ENCODE measurements at places on chromosomes 6 and 20. TPM values are rescaled to one million over a fixed set of nuclear protein-coding genes. Genes with fewer than 3 reads are reported as not detected.

- no peak overlapping the region for H3K4me3 ChIP-seq
- H3K4me1 ChIP-seq, result no peaks in the 10 kb centered on the region
- no peak for DNase-seq
- no peaks in the 10 kb centered on the region for H3K27me3 ChIP-seq
- no peak overlapping the region for H3K27ac ChIP-seq
- no peaks in the 10 kb centered on the region for H3K36me3 ChIP-seq
These were observed 337.1 kb upstream of the IRAK1BP1 start for GRCh38 chr6:78530208-78530607.

DNA sequence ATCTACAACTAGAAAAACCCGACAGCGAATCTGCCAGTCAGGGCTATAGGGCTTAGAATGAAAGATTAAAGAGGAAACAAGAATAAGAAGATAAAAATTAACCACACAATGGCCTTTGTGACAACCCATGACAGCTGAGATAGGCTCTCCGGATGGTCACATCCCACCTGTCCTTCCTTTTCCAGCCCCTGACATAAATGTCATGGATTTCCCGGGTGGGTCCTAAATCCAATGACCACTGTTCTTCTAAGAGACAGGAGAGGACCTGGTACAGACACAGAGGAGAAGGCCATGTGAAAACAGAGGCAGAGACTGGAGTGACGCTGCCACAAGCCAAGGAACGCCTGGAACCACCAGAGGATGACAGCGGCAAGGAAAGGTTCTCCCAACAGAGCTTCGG lies 41.8 kb downstream of the ATXN1 start:
- peaks cover 5% of the 10 kb centered on the region for H3K4me1 ChIP-seq
- no peak overlapping the region for H3K4me3 ChIP-seq
- H3K27ac ChIP-seq, result no peak overlapping the region

DNA sequence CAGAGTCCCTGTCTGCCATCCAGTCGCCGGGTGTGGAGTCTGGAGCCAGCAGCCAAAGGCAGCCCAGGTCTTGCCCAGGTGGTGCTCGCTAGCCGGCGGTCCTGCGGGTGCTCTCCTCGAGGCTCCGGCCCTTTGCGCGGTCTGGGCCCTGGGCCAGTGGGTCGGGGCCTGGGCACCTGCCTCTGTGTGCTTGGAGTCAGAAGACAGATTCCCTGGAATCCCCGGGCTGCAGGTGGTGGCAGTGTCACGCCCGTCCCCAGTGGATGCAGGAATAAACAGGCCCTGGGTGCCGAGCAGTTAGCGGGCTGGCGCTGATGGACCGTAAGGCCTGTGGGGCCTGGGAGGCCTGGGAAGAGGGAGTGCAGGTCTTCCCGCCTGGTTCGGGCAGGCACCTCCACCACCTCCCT lies 5.3 kb downstream of the SS18L1 start:
- no peak overlapping the region for H3K27ac ChIP-seq
- no peak for DNase-seq
- no peaks in the 10 kb centered on the region for H3K27me3 ChIP-seq
- peaks cover 42% of the 10 kb centered on the region for H3K36me3 ChIP-seq

- no peak for DNase-seq
- no peak overlapping the region for H3K4me3 ChIP-seq
- no peaks in the 10 kb centered on the region for H3K36me3 ChIP-seq
- H3K27me3 ChIP-seq, result no peaks in the 10 kb centered on the region
- no peak overlapping the region for H3K27ac ChIP-seq
These were observed 117.8 kb downstream of the WDR27 start for GRCh38 chr6:169583886-169584541.

GRCh38 chr20:53974785-53975555 lies 95.4 kb downstream of the BCAS1 start:
- no peak for DNase-seq
- no peak overlapping the region for H3K27ac ChIP-seq
- H3K27me3 ChIP-seq, result no peaks in the 10 kb centered on the region
- no peaks in the 10 kb centered on the region for H3K4me1 ChIP-seq

DNA sequence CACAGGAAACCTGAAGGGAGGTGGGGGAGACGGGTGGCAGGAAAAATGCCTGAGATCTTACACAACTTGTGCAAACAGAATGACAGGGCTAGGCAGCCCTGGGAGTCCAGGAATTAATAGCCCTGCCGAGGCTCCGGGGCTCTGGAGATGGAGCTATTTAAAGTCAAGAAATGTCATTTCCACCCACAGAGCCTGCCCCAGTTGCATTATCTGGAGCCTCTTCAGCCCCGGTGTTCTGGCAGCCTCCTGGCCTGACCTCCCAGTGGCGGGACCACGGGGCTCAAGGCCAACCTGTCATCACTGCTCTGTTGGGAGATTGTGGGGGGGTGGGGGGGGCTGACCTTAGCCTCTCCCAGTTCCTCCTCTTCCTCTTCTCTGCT lies 28.5 kb upstream of the SCUBE3 start:
- H3K4me3 ChIP-seq, result no peak overlapping the region
- no peak overlapping the region for H3K27ac ChIP-seq
- H3K4me1 ChIP-seq, result peaks cover 11% of the 10 kb centered on the region
- DNase-seq, result no peak
- H3K36me3 ChIP-seq, result no peaks in the 10 kb centered on the region
- peaks cover 6% of the 10 kb centered on the region for H3K27me3 ChIP-seq

GRCh38 chr6:150372051-150372450 lies 3.2 kb downstream of the IYD start:
- peaks cover 4% of the 10 kb centered on the region for H3K4me1 ChIP-seq
- H3K36me3 ChIP-seq, result no peaks in the 10 kb centered on the region
- no peak overlapping the region for H3K4me3 ChIP-seq
- no peak for DNase-seq

DNA sequence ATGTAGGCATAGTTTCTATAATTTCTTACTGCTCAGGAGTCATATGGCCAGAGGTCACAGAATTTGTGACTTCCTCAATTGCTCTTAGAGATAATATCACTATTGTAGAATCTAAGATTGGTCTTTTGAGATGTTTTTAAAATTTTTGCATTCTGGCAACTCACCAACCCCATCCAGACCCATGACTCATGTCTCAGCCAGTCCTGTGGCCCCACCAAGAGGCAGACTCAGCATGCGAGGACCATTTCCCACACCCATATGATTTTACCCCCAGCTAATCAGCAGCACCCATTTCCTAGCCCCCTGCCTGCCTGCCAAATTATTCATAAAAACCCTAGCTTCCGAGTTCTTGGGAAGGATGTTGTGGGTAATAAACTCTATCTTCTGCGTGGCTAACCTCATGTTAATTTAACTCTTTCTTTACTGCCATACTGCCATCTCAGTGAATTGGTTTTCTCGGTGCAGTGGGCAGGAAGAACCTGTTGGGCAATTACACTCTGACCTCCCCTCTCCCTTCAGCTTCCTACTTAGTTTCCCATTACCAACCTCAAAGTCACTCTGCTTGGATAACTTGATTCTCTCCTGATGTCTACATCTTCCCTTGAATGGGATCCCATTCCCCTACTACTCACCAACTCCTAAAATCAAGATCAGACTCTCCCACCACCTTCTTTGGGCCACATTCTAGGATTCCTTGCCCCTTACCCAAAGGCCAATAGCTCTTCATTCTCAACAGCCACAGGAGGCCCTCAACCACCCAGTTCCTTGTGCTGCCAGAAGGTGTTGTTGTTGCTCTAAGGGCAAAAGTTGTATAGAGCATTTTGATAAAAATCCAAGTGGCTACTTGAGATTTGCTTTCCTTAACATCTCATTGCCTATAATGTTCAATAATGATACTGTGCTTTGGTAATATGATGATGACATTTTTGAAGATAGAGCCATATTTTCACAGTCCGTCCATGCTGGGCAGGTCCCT lies 16.2 kb upstream of the IYD start:
- no peaks in the 10 kb centered on the region for H3K27me3 ChIP-seq
- no peak for DNase-seq
- H3K4me3 ChIP-seq, result no peak overlapping the region
- H3K4me1 ChIP-seq, result no peaks in the 10 kb centered on the region

- H3K4me3 ChIP-seq, result no peak overlapping the region
- no peak overlapping the region for H3K27ac ChIP-seq
- H3K36me3 ChIP-seq, result no peaks in the 10 kb centered on the region
- no peaks in the 10 kb centered on the region for H3K4me1 ChIP-seq
- H3K27me3 ChIP-seq, result no peaks in the 10 kb centered on the region
- DNase-seq, result no peak
These were observed 685.4 kb downstream of the TENT5A start for GRCh38 chr6:81067057-81067456.

- no peaks in the 10 kb centered on the region for H3K27me3 ChIP-seq
- DNase-seq, result no peak
- no peak overlapping the region for H3K4me3 ChIP-seq
- H3K36me3 ChIP-seq, result no peaks in the 10 kb centered on the region
- no peaks in the 10 kb centered on the region for H3K4me1 ChIP-seq
These were observed 192.0 kb downstream of the ALDH8A1 start for GRCh38 chr6:134757911-134758361.

DNA sequence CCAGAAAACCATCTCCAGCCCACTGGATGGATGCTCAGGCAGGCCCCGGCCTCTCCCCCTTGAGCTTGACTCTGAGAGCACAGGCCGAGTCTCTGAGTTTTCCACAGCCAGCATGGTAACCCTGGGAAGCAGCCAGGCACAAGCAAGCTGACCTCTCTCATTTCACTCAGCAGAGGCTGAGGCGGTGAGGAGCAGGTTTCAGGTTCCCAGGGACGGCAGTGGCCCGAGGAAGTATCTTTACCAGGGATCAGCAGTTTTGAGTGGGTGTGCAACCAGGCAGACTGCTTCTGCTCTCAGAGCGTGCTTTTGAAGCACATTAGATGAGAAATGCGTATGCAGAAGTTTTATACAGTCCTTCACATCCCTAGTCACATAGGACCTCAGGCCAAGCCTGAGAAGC lies 12.6 kb downstream of the HCK start:
- DNase-seq, result no peak
- no peaks in the 10 kb centered on the region for H3K4me1 ChIP-seq
- no peaks in the 10 kb centered on the region for H3K36me3 ChIP-seq

- no peaks in the 10 kb centered on the region for H3K4me1 ChIP-seq
- H3K27ac ChIP-seq, result no peak overlapping the region
- no peaks in the 10 kb centered on the region for H3K27me3 ChIP-seq
- no peak for DNase-seq
These were observed 13.6 kb downstream of the PRRC2A start for GRCh38 chr6:31634131-31634530.

DNA sequence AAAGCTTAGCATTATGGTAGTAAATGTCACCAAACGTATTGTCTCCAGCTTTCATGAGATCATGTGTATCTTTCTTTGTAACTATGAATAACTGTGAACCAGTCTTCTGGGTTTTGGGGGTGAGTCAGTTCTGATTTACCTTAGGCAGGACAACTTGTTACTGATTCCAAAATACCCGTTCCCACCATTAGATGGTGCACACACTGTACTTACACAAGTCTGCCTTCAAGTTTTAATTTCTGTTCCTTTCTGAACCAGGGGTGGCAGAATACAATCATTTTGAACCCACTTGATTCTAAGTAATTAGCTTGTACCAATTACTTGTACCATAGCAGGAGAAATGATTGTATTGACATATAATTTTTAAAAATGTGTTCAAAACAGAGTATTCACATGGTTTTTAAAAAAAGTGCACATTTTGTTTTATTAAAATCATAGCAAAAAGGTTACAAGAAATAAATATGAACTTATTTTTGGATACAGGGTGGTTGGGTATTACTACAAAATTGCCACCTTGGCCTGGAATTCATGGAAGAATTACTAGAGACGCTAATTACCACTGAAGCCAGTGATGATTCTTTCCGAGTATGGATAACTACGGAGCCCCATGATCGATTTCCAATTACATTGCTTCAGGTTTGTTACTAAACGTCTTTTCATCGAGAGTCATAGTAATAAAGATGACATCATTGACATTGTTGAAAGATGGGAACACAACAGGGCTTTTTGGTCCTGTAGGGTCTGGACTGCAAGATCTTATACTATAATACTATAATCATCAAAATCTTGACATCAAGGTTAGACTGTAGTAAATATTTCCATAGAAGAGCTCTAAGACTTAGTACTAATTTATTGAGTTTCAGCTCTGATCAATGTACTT lies 75.2 kb upstream of the GLP1R start:
- DNase-seq, result peak; percentile 81
- peaks cover 5% of the 10 kb centered on the region for H3K4me1 ChIP-seq
- H3K36me3 ChIP-seq, result no peaks in the 10 kb centered on the region
- H3K4me3 ChIP-seq, result no peak overlapping the region

- H3K27ac ChIP-seq, result no peak overlapping the region
- no peaks in the 10 kb centered on the region for H3K27me3 ChIP-seq
- no peak overlapping the region for H3K4me3 ChIP-seq
- no peak for DNase-seq
- H3K36me3 ChIP-seq, result peaks cover 19% of the 10 kb centered on the region
These were observed 21.6 kb upstream of the ZBTB2 start for GRCh38 chr6:151412909-151413308.

GRCh38 chr6:50380406-50381098 lies 330.8 kb upstream of the DEFB112 start:
- DNase-seq, result peak; percentile 1
- no peaks in the 10 kb centered on the region for H3K4me1 ChIP-seq
- H3K4me3 ChIP-seq, result no peak overlapping the region
- H3K27me3 ChIP-seq, result no peaks in the 10 kb centered on the region

DNA sequence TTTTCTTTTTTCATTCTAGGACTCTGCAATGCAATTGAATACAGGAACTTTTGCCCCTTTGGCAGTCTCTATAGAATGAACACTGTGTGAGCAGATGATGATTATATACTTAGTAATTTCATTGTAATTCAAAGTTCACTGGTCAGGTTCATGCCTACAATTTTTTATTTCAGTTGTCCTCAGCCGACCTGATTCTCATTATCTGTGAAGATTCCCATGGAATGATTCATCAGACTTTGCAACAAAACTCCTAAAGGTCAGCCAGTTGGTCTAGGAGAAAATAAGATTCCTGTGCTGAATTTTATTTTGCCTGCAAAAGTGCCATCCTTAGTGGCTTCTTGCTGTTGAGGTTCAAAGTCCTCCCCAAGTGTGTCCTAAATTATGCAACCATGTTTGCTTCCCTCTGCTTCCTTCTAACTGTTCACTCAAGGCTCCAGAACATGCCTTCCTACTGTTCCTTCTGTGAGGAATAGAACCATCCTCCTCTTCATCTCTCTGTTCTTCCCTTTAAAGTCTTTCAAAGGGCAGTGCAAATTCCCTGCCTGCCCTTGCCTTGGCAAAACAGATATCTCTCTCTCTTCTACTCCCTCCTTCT lies 194.2 kb upstream of the CNR1 start:
- no peak for DNase-seq
- no peak overlapping the region for H3K4me3 ChIP-seq
- H3K36me3 ChIP-seq, result no peaks in the 10 kb centered on the region
- no peak overlapping the region for H3K27ac ChIP-seq
- H3K27me3 ChIP-seq, result no peaks in the 10 kb centered on the region

Gene OXT
- not detected for total RNA-seq

Gene RAMACL
- total RNA-seq, result 1.5 TPM

Gene BANF2
- total RNA-seq, result not detected

Gene BMP6
- 29.6 TPM for total RNA-seq

Measured in spinal cord (tissue), 10 donors.